Right ventricle myocardium superior (tissue), 1 donor: ENCODE measurements at places on chromosomes 5 and 9. TPM values are rescaled to one million over a fixed set of nuclear protein-coding genes. Genes with fewer than 3 reads are reported as not detected.
A peak's percentile ranks its signal among the peaks of the same experiment; 100 is the strongest.

- DNase-seq: no peak
Measured at GRCh38 chr5:99000221-99000620, 71.4 kb upstream of the CHD1 start.

GRCh38 chr5:76372323-76373054, 30.6 kb upstream of the IQGAP2 start:
- DNase-seq: no peak

- DNase-seq: no peak
Measured at GRCh38 chr5:109611505-109611904, 78.2 kb upstream of the MAN2A1 start.

DNA sequence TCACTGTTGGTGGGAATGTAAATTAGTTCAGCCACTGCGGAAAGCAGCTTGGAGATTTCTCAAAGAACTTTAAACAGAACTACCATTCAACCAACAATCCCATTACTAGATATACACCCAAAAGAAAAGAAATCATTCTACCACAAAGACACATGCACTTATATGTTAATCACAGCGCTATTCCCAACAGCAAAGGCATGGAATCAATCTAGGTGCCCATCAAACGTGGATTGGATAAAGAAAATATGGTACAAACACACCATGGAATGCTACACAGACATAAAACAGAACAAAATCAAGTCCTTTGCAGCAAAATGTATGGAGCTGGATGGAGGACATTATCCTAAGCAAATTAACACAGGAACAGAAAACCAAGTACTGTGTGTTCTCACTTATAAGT, 42.1 kb downstream of the PRUNE2 start:
- DNase-seq: no peak

- no peak for DNase-seq
Measured at GRCh38 chr9:117232281-117232680, 182.6 kb downstream of the ASTN2 start.

GRCh38 chr9:130020618-130021017, 22.4 kb downstream of the FNBP1 start:
- DNase-seq: no peak

DNA sequence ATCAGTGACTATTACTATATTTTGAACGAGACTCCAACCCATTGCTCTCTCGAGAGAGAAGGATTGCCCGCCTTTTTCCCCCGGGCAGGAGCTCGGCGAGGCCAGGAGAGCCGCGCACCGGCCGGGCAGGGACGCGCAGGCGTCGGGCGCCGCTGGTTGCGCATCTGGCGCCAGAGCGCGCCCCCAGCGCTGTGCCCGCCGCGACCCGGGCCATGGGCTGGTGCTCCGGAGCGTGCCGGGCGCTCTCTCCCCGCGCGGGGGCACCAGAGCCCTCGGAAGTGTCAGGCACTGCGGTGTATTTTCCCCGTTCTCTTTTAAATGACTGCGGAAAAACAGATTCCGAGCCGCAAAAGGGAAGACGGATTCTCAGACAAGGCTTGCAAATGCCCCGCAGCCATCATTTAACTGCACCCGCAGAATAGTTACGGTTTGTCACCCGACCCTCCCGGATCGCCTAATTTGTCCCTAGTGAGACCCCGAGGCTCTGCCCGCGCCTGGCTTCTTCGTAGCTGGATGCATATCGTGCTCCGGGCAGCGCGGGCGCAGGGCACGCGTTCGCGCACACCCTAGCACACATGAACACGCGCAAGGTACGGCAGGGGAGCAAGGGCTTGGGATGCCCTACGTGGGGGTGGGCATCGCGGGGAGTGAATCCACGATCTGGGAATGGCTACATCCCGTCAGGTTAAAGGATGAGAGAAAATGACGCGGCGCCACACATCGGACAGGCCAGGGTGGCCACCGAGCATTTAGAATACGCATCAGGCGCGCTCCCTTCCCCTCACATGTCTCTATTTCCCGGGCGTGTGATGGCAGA, 1.1 kb upstream of the NTRK2 start:
- peak; percentile 84 for DNase-seq

- no peak for DNase-seq
Measured at GRCh38 chr5:72288924-72289323, 31.1 kb downstream of the MRPS27 start.

- DNase-seq: no peak
Measured at GRCh38 chr5:40547557-40547956, 132.2 kb upstream of the PTGER4 start.

The GARIN3 gene
- not detected for total RNA-seq

The LIX1 gene
- not detected for total RNA-seq

The PCDHB2 gene
- total RNA-seq: 2.0 TPM

The CDKN2B-AS1 gene
- total RNA-seq: not detected
